Activated CD8-positive, alpha-beta memory T cell treated with anti-CD3 and anti-CD28 coated beads, Interleukin-2, amount 50 U/mL, for 4 hours (primary cell): ENCODE measurements at places on chromosomes 1 and 21.

GRCh38 chr1:202245391-202245790 lies 51.8 kb downstream of the LGR6 start:
- no peak for DNase-seq

DNA sequence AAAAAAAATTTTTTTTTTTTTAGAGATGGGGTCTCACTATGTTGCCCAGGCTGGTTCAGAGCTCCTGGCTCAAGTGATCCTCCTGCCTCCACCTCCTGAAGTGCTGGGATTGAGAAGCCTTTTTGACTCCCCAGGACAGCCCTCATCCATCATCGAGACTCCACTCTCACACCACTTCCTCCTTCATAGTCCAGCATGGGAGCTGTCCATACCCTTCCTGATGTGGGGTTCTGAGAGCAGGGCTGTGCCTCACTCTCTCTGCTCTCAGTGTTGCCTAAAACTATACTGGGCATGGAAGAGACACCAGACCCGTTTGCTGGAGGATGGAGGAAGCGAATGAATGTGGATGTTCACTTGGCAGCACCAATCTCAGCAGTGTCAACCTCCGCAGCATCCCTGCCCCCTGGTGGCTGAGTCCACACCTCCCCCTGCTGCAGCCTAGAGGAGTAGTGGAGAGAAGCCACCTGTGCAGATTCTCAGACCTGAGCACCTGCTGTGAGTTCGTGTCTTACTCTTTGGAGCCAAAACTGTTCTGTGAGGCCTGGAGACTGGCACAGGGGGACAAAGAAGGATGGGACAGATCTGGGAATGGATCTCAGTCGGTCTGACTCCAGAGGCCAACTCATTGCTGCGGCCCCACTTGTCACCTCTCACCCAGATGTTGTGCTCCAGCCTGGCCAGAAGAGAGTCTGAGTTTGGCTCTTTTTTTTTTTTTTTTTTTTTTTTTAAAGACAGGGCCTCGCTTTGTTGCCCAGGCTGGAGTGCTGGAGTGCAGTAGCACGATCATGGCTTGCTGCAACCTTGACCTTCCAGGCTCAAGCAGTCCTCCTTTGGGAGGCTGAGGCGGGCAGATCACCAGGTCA lies 17.7 kb downstream of the TINAGL1 start:
- peak; percentile 71 for DNase-seq

GRCh38 chr1:11804666-11805421 lies 920 bp downstream of the MTHFR start:
- peak; percentile 33 for DNase-seq

DNA sequence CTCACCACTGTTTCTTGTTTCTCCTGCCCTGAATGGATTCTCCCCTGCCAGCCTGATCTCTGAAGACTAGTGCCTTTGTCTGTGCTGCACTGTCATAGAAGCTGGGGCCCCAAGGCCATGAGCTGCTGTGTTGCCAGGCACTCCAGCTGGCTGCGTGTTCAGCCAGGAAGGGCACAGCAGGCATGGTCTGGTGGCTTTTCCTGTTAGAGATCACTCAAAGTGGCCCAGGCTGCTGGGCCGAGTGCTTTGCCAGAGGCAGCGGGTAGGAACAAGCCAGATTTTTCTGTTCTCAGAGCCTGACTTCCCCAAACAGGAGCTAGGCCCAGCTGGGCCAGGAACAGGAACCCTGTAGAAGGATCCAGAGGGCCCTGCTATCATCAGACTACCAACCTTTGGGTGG lies 5.2 kb downstream of the ADPRS start:
- DNase-seq = no peak

- peak; percentile 37 for DNase-seq
These were observed 37.7 kb downstream of the SH3GLB1 start for GRCh38 chr1:86741947-86742572.

- no peak for DNase-seq
These were observed 9.4 kb downstream of the PROX1 start for GRCh38 chr1:213997038-213997771.

- DNase-seq = no peak
These were observed 29.2 kb upstream of the HHAT start for GRCh38 chr1:210299501-210299900.

DNA sequence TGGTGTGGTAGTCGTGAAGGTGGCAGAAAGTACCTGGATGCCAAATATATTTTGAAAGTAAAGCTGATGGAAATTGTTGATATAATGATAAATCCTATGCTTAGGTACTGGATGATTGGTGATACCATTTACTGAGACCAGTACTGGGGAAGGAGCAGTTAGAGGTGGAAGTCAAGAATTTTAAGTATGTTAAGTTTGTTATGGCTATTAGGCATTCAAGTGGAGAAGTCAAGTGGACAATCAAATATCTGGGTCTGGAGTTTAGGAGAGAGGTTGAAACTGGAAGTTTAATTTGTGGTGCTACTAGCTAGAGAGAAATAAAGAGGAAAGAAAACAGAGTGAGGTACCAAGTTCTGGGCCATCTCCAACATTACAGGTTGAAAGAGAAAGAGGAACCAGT lies 89.1 kb downstream of the ATF6 start:
- no peak for DNase-seq

GRCh38 chr1:230464671-230465070 lies 38.5 kb upstream of the PGBD5 start:
- DNase-seq = no peak

DNA sequence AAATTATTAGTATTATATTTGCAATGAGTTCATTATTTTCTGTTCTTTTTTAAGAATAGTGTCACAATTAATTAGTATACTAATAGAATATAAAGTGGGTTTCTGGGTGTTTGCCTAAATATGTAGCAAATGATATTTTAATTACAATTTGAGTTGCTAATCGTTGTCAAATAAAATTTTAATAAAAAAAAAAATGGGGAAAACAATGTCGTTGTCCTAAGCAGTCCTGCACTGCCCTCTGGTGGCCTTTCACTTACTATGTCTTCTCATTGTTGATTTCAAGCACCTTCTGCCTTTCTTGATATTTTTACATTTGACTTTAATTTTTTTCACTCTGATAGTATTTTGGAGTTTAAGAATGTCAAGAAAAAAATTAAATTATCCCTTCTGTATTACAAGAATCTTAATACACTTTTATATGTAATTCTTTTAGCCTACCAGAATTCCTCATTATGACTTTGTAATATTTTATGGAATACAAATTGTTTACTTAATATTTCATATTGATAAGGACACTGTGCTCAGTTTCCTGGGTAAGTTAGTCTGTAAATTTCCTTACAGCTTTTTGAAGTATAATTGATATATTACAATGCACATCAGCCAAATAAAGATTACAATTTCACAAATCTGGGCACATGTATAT lies 104.5 kb upstream of the FMN2 start:
- DNase-seq = no peak

DNA sequence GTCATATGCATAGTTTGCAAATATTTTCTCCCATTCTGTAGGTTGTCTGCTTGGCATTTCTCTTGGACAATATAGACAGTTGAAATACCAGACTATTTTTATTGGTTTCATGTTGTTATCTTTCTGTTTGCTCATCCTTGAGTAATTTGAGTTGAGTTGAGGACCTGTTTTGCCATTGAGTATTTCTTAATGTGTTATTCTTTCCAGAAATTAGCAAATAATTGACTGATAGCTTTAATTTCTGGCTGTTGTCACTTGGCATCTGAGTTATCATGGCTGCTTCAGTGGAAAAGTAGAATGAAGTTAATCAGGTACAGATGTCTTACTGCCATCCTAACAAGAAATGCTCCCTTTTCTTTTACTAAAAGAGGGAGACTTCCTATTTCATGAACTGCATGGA lies 264.8 kb upstream of the DUSP10 start:
- DNase-seq = no peak

- DNase-seq = no peak
These were observed 60.6 kb upstream of the LAMC2 start for GRCh38 chr1:183125279-183125999.

GRCh38 chr1:220925707-220926106 lies 46.5 kb downstream of the HLX start:
- no peak for DNase-seq

GRCh38 chr1:225851805-225852204 lies 30.4 kb downstream of the TMEM63A start:
- DNase-seq = no peak

GRCh38 chr1:36307601-36308330 lies 1.6 kb downstream of the SH3D21 start:
- no peak for DNase-seq

DNA sequence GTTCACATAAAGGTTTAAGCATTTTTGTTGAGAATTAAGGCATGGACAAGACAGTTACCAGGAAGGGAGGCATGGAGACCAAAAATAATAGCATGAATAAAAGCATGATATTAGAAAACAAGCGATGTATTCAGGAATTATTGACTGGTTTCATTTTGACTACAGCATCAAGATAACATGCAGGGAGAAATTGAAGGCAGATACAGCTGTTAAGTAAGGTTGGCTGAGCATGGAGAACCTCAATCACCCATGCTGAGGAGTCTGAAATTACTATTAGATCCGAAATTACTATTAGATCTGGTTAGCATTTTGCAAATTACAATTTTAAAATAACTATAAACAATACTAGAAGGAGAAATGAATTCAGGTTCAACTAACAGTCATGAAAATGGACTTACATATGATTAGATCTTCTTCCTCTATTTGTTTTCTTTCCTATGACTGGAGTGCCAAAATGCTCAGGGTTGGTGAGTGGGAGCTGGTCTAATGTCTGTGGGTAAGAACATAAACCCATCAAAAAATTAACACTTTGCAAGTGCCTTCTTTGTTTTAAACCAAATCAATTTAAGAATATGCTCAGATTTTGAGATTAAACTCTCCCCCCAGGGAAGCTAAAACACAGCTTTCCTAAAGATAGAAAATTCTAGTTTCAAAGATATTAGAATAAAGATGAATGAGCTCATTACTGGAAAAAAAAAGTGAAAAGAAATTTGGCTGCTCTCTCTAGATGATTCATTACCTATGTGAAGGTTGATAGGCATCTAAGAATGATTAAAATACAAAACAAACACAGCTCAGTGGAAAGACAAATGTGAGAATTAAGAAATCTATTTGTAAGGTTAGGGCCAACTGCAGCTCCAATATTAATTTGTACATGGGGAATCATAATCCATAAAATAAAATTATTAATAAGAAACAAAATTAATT lies 81.7 kb downstream of the ARID4B start:
- DNase-seq = no peak

DNA sequence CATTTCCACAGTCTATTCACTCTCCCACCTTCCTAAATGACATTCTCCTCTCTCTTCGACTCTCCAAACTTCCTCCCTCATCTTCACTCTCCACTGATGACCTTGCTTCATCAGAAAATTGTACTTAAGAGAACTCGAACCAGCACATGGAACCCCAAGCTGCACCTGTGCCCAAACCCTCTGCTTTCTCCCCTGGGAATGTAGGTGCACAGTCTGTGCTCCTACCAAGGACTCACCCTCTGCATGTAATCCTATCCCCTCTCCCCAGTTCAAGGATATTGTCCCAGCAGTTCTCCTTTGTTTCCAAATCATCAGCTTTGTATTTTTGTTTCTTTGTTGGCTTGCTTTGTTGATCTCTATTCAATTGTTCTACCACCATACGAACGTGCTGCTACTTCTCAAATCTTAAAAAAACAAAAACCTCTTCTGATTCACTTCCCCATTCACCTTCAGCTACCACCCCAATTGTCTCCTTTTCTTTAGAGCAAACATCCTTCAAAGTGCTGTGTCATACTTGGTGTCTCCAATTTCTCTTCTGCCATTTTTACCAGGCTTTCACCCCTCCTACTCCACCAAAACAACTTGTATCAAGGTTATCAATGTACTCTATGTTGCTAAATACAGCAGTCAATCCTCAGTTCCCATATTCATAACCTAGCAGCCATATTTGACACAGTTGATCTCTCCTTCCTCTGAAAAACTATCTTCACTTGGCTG lies 26.8 kb downstream of the RAB3B start:
- no peak for DNase-seq

GRCh38 chr1:190116921-190117320 lies 360.7 kb downstream of the BRINP3 start:
- DNase-seq = no peak

DNA sequence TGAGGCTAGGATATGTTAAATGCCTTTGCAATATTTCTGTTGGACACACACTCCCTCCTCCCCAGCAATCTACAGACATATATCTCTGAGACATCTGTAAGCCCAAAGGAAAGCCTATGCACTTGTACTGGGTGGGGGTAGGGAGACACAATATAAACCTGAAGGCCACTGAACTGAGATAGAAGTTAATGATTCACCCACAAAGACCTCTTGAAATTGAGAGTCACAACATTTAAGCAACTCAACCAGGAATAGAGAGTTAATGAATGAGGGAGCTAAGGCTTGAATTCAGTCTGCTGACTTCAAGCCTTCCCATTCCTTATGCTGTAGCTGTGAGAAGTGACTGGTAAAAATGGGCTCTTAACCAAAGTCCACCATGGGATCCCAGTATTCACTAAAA lies 5.0 kb downstream of the OR10J1 start:
- no peak for DNase-seq

DNA sequence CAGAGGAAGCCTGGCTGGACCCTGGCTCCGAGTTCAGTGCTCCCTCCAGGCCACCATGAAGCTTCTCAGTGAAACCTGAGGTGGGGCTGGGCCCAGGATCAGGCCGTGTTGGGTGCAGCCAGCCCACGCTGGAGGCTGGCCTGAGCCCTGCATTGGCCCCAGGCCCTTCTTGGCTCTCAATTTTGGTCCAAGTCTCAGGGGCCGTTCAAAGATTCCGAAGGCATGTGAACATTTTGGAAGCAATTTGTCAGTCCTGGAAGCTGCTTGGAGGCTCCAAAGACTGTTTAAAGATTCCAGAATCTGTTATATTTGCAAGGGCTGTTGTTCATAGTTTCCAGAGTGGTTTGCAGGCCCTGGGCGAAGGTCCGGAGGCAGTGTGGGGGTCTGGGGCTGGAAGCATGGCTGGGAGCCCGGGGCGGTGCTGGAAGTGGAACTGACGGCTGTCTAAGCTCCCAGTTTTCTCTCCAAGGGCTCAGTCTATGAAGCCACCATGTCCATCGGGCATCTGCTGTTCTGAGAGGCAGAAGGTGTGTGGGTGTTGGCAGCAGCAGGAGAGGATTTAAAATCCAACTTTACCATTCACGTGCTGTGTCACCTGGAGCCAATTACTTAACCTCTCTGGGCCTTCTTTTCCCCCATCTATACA lies 104.9 kb downstream of the EPHB2 start:
- DNase-seq = no peak

DNA sequence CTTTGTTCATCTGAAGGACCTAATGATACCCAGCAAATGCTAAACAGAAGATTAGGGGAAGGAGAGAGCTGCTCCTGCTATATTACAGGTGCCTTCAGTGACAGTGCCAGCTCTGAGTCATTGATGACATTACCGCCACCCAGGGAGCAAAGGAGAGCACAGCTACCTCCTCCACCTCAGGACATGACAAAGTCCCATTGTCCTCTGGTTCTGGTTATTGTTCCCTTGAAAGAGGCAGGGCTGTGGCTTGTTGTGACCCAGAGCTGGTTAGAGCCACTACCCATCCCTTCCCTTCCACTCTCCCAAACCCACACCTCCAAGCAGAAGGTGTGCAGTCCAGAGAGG lies 363.5 kb upstream of the DUSP10 start:
- DNase-seq = no peak

GRCh38 chr1:233031521-233031920 lies 81.1 kb downstream of the NTPCR start:
- DNase-seq = no peak

- no peak for DNase-seq
These were observed 11.8 kb upstream of the OTUD7B start for GRCh38 chr1:150022357-150022756.
